Bladder microvascular endothelial cell (primary cell): ENCODE measurements at places on chromosomes 2 and 18. TPM values are rescaled to one million over a fixed set of nuclear protein-coding genes. Genes with fewer than 3 reads are reported as not detected.

Gene SERPINB10
- not detected in 2 replicates for total RNA-seq

Gene CLHC1
- total RNA-seq, result 2.4 and 7.7 TPM in 2 replicates

Gene ITGB6
- not detected in 2 replicates for total RNA-seq

Gene RFX8
- 0.49 and 0.50 TPM in 2 replicates for total RNA-seq

Gene ADNP2
- 8.3 and 13.6 TPM in 2 replicates for total RNA-seq

Gene SEPTIN10
- 99.7 and 122 TPM in 2 replicates for total RNA-seq

Gene TEX44
- total RNA-seq, result not detected in 2 replicates

Gene EFR3B
- total RNA-seq, result 0.49 and 2.2 TPM in 2 replicates

Gene TMEM37
- 0.06 and 0.49 TPM in 2 replicates for total RNA-seq

Gene PLA2R1
- total RNA-seq, result 6.5 and 37.4 TPM in 2 replicates

Gene SCTR
- not detected in 2 replicates for total RNA-seq

Gene SLC4A3
- total RNA-seq, result under 0.01 and 0.25 TPM in 2 replicates

Gene FHL2
- total RNA-seq, result 27.4 and 62.9 TPM in 2 replicates

Gene FAM237A
- not detected in 2 replicates for total RNA-seq

Gene HOXD8
- total RNA-seq, result 12.6 and 13.1 TPM in 2 replicates

Gene FBXO48
- 0.16 and 0.50 TPM in 2 replicates for total RNA-seq

Gene HRH4
- total RNA-seq, result not detected in 2 replicates

Gene PLCD4
- 0.32 and 1.5 TPM in 2 replicates for total RNA-seq

Gene OR6B2
- not detected in 2 replicates for total RNA-seq

Gene DSC3
- total RNA-seq, result 0.16 and 0.44 TPM in 2 replicates

Gene REG1B
- not detected in 2 replicates for total RNA-seq

Gene LDLRAD4
- 5.8 and 24.7 TPM in 2 replicates for total RNA-seq

Gene DYSF
- total RNA-seq, result 166 and 175 TPM in 2 replicates

Gene TNFAIP6
- 0.13 TPM in 1 of 2 replicates, not detected in the other for total RNA-seq

Gene SERPINB3
- not detected in 2 replicates for total RNA-seq

Gene CDH7
- under 0.01 TPM in 1 of 2 replicates, not detected in the other for total RNA-seq

Gene ALPP
- total RNA-seq, result not detected in 2 replicates

Gene SERPINB5
- total RNA-seq, result under 0.01 TPM in 1 of 2 replicates, not detected in the other

Gene RAB17
- total RNA-seq, result 0.97 and 6.8 TPM in 2 replicates
